ENCODE measurements at places on chromosomes 11 and 22.

GRCh38 chr11:67055812-67056211, 835 bp upstream of the RHOD start:
- DNase-seq = no peak

GRCh38 chr11:62882788-62883501, 2.2 kb downstream of the SLC3A2 start:
- DNase-seq = no peak

- no peak for DNase-seq
Observed at GRCh38 chr22:37517826-37518450, 1.3 kb downstream of the CARD10 start.

DNA sequence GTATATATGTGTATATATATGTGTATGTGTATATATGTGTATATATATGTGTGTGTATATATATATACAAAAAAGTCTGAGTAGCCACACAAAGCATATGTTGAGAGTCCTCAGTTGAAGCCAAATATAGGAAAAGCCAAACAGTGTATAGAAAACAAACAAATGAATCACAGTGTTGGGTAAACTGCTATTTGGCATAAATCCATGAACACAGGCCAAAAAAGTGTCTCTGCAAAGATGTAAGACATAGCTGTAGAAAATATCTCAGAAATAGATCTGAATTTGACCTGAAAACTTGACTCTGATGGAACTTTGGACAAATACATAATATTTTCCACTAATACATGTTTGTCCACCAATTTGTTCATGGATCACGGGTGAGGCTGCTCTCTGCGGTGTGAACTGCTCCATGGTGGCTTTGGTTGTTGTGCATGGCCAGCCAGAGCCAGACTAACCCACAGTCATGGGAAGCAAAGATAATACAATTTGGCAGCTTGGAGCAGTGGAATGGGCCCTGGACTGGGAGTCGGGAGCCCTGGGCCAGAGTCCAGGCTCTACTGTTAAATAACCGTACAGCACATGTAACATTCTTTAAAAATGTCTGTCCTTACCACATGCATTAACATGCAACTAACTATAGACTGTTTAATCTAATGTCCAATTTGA, 76.9 kb upstream of the EED start:
- DNase-seq = no peak

- DNase-seq = no peak
Observed at GRCh38 chr22:23804781-23805291, 18.1 kb downstream of the SMARCB1 start.

- no peak for DNase-seq
Observed at GRCh38 chr11:29448246-29448877, 568.5 kb downstream of the KCNA4 start.

- no peak for DNase-seq
Observed at GRCh38 chr11:112928136-112928535, 33.1 kb upstream of the NCAM1 start.

DNA sequence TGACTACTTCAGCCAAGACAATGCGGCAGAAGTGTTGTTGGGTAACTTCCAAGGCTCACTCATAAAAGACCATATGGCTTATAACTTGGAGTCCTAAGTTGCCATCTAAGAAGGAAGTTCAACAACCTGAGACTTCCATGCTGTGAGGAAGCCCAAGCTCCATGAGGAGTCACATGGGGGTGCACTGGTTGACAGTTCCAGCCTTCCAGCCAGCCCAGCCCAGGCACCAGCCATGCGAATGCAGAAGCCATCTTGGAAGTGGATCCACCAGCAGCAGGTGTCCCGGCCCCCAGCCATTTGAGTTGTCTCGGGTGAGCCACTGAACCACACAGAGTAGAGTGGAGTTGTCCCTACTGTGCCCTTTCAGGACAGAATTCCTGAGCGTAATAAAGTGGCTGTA, 32.8 kb upstream of the WNT7B start:
- no peak for DNase-seq

GRCh38 chr11:67490727-67491065, 7.9 kb downstream of the AIP start:
- no peak for DNase-seq

DNA sequence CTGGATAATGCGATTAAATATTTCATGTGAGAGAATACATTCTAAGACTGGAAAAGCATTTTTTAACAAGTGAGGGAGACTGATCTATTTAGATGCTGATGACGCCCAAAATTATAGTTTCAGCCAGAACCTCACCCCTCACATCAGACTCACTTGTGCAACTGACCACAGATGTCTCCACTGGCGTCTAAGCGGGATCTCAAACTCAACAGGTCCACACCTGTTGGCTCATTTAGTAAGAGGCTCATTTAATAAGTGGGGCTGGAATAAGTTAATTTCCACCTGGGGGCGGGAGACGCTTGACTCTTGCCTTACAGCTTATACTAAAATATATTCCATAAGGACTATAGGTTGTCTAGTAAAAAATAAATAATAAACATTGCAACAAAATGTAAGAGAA, 47.5 kb downstream of the MORC2 start:
- no peak for DNase-seq

- no peak for DNase-seq
Observed at GRCh38 chr11:120243221-120243620, 3.3 kb downstream of the POU2F3 start.

DNA sequence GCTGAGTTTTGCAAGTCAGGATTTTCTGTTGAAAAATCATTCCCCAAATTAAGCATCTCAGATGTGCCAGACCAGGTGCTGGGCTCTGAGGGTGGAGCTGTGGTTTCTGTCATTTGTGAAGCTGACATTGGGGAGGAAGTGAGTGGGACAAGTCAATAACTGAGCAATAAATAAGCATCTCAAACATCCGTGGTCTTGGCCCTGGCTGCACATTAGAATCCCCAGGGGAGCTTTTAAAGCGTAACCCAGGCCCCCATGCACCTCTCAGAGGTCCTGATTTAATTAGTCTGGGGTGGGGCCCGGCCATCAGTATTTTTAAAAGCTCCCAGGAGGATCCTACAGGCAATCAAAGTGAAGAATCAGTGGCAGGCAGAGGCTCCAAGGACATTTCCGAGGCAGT, 420.0 kb downstream of the MN1 start:
- no peak for DNase-seq

GRCh38 chr11:64772303-64773018, 5.9 kb downstream of the SF1 start:
- no peak for DNase-seq

- no peak for DNase-seq
Observed at GRCh38 chr11:45347348-45348082, 61.4 kb upstream of the SYT13 start.

- no peak for DNase-seq
Observed at GRCh38 chr11:10481560-10482349, 26.7 kb downstream of the AMPD3 start.

DNA sequence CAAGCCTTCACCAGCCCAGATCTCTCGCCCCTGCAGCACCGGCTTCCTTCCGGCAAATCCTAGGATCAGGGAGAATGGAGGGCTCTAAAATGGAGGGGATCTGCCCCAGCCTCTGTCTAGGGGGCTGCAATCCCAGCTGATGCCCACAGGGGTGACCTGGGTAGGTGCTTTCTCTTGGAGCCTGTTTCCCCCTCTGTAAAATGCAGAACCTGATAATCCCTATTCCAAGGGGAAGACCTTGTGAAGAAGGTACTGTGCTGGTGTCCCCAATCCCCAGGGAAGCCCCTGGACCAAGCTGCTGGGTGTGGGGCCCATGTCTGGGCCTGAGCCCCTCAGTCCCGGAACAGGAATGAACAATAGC, 2.8 kb downstream of the EMID1 start:
- DNase-seq = no peak

GRCh38 chr11:15663777-15664218, 549.1 kb downstream of the INSC start:
- no peak for DNase-seq

DNA sequence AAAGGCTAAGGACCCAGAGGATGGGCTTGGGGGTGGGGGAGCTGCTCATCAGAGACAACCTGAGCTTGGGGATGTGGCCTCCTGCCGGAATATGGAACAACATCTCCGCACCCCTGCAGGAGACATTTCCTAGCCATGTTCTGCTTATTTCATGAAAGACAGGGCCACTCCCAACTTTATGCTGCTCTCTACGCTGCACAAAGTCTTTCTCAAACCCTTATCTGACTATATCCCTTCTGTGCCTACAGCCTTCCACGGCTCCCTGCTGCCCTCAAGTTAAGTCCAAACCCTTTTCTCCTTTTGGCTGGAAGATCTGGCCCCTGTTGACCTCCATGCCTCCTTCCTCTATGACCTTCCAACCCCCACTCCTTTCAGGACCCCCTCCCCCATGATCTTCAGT, 562.0 kb downstream of the MN1 start:
- no peak for DNase-seq

GRCh38 chr11:112289588-112290492, 29.2 kb upstream of the PLET1 start:
- peak; percentile 60 for DNase-seq

GRCh38 chr11:104792861-104793260, 105.4 kb downstream of the CASP12 start:
- no peak for DNase-seq

- DNase-seq = no peak
Observed at GRCh38 chr11:22203281-22203680, 10.4 kb downstream of the ANO5 start.

- DNase-seq = no peak
Observed at GRCh38 chr22:21573293-21573734, 5.8 kb downstream of the UBE2L3 start.

- no peak for DNase-seq
Observed at GRCh38 chr11:98793276-98793675, 227.5 kb upstream of the CNTN5 start.

DNA sequence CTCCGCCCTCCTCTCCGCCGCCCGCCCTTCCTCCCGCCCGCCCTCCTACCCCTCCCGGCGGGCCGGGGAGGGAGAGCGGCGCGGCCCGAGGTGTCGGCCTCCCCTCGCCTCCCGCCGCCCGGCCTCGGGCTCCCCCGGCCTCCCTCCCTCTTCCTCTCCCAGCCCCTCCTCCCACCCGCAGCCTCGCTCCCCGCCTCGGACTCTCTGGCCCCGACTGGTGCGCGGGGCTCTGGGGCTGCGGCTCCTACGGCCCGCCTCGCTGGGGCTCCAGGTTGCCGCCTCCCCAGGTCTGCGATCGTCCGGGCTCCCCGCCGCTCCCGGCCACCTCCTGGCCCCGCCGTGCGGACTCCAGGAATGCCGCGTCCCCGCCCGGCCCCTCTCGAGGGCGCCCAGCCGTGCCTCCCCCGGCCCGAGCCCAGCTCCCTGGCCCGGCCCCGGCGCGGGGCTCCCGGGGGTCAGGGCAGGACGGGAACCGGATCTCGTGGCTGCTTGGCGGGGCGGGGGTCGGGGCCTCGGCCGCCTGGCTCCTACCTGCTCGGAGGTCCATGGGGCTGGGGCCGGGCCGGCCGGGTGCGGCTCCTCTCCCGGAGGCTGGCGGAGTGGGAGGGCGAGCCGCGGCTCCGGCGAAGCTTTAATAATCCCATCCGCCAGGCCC, at the start of gene CLCF1:
CLCF1 (minus strand) TSS at position 606 of the 655 bp plus-strand sequence; CDS start at position 547, 59 bp downstream.
- no peak for DNase-seq

GRCh38 chr11:64916040-64916774, 802 bp downstream of the ATG2A start:
- DNase-seq = no peak

DNA sequence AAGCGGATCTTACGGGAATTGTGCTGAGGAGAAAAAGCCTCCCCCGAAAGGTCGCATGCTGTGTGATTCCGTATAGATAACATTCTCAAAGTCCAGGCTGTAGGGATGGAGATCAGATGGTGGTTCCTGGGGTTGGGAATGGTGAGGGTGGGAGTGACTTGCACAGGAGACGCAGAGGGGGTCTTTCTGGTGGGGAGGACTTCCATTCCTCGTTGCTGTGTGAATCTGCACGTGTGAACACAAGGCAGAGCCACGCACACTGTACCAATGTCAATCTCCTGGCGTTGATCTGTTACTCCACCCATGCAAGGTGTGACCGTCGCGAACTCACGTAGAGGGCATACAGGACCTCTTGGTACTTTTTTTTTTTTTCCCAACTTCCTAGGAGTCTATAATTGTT, 59.0 kb upstream of the KCNQ1OT1 start:
- DNase-seq = no peak

DNA sequence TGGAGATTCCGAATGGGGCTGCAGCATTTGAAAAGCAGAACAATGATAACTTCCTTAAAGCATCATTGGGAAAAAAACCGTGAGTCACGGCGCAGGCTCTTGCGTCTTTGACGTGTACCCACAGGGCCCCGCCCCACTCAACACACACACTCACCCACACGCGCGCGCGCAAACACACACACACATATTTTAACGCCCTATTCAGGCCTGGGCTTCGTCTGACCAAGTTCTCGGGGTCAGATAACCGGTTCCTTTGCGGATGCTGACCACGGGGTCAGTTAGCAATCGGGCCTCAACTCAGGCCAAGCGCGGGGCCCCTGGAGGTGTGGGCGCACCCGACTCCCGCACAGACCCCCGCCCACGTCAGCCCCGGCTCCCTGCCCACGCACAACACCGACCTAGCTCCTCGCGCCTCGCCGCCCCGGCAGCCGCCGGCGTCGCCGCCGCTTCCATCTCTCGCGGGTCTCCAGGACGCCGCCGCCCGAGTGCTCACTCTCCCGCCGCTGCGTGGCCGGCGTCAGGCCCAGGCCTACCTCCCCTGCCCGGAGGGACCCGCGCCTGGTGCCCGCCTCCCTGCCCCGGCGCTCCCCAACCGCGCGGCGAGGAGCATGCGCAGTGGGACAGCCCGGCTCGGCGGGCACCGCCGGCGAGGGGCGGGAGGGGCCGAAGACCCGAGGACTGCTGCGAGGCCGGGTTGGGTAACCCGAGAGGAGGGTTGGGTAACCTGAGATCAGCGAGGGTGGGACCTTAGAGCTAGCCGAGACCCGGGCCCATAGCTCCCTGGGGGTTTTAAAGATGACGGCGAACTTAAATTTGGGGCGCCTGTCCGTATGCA, at the start of gene SLC36A4:
SLC36A4 (minus strand) TSS at position 612 of the 835 bp plus-strand sequence; CDS start at position 453, 159 bp downstream.
- DNase-seq = peak; percentile 85

- DNase-seq = no peak
Observed at GRCh38 chr11:17171343-17171742, 36.4 kb downstream of the PIK3C2A start.

DNA sequence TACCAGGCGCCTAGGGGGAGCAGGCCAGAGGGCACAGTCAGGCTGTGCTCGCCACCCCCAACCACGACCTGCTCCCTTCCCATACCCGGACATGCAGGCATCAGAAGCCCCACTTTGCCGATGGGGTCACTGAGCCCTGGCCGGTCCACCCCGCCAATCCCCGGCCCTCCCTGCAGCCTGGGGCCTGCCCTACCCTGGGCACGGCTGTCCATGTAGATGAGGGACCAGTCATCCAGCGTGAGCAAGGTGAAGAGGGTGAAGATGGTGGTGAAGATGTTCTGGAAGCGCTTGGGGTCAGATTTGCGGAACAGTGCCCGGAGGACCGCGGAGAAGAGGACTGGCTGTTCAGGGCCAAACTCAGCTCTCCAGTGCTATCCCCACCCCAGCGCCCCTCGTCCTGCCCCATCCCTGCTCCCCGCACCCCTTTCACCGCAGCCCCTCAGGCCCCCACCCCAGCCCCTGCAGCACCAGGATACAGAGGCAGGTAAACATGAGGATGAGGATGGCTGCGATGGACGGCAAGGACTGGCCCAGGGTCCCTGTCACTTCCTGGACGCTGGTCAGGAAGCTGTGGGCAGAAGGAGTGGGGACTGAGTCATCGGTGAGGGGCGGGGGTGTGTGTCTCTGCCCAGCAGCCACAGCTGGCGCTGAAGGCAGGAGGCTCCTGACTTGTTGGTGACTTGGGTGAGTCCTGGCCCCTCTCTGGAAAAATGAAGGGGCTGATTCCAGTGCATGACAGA, 5.5 kb downstream of the CATSPER1 start:
- peak; percentile 78 for DNase-seq
